Stimulated activated CD8-positive, alpha-beta memory T cell treated with anti-CD3 and anti-CD28 coated beads, Interleukin-12 subunit alpha, Interleukin-12 subunit beta, amount 100 ng/mL, for 1 hour (primary cell): ENCODE measurements at places on chromosomes 3 and 15.

GRCh38 chr3:46717447-46718231, at the start of gene PRSS50:
TSS of gene PRSS50 (minus strand) at chr3:46717869. CDS start at chr3:46717824, 45 bp downstream.
- DNase-seq: no peak

- no peak for DNase-seq
These were observed 97.1 kb upstream of the SNRPA1 start for GRCh38 chr15:101391981-101392640.

DNA sequence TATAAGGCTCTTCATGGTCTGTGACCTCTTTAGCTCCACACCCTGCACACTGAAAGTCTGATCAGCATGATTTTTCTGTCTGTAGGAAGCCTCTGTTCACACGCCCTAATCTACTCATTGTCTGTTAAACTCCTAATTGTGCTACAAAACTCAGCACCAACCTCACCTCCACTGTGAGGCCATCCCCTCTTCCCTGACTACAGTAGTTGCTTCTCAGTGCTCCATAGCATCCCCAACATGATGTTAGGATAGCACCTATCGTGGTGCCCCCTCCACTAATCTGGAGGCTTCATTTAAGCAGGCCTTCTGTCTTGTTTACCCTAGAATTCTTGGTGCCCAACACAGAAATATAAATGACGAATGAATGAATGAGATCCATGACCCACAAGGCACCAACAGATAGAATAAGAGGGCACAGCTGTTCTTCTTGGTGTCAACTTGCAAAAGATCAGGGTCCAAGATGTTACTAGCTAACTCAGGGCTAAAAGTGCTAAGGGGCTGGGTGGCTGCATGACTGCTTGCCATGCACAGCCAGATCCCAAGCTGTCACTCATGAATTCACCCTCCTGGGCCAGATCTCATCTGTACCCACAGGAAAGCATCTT, 55.2 kb upstream of the HEG1 start:
- no peak for DNase-seq

DNA sequence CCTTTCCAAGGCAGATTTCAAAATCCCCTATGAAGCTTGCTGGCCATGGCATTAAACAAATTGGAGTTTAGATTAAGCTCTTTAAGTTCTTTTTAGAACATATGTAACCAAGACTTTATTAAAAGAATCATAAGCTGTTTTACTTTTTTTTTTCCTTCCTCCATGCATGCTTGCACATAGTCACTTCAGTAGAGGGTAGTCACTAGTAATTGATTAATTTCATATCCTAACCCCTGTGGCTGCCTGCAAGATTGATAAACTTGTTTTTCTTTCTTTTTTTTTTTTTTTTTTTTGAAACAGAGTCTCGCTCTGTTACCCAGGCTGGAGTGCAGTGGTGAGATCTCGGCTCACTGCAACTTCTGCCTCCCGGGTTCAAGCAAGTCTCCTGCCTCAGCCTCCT, 33.3 kb upstream of the ZKSCAN7 start:
- DNase-seq: no peak

- no peak for DNase-seq
These were observed 153.0 kb downstream of the UBE2E2 start for GRCh38 chr3:23356169-23356568.

DNA sequence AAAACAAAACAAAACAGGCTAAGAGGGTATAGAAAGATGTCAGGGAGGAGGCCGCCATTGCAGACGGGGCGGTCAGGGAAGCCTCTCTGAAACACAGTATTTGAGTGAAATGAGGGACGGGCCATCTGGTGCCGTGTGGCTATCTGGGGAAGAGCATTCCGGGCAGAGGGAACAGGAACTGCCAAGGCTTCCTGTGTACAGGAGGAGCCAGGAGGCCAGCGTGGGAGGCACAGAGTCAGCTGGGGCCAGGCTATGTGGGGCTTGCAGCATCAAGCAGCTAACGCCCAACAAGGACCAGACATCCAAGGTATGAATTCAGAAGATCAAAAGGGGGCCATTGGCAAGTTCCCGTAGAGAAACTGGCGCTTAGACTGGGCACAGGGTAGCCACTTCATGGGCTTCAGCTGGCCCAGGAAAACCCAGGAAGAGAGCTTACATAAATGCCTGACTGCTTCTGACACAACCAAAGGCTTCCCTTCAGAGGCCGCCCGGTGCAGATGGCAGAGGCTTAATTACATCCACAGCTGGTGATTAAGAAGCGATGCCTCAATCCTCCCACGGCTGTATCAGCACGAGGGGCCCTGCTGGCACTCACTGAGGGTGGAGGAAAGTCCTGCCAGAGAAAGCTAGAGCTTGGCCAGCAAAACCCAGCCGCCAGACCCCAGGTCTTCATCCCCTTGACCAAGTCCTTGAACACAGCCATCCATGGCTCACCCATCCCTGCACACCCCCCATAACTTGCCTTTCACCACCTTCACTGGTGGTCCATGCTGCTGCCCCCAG, 144.9 kb downstream of the MEGF11 start:
- no peak for DNase-seq

DNA sequence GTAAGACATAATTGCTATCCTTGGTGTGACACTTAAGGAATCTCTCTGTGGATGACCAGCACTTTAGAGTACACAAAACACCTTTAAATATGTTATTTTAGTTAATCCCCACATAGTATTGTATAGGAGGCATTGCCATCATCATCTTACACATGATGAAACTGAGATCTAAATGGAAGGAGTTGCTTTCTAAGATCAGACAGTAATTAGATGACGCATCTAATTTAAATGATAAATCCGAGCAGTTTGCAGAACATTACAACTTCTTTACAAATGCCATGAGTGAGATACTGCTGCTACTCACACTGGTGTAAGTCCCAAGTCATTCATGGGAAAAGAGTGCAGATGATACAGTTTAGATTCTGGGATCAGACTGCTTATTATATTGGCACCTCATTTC, 431.9 kb downstream of the MFSD1 start:
- DNase-seq: no peak

DNA sequence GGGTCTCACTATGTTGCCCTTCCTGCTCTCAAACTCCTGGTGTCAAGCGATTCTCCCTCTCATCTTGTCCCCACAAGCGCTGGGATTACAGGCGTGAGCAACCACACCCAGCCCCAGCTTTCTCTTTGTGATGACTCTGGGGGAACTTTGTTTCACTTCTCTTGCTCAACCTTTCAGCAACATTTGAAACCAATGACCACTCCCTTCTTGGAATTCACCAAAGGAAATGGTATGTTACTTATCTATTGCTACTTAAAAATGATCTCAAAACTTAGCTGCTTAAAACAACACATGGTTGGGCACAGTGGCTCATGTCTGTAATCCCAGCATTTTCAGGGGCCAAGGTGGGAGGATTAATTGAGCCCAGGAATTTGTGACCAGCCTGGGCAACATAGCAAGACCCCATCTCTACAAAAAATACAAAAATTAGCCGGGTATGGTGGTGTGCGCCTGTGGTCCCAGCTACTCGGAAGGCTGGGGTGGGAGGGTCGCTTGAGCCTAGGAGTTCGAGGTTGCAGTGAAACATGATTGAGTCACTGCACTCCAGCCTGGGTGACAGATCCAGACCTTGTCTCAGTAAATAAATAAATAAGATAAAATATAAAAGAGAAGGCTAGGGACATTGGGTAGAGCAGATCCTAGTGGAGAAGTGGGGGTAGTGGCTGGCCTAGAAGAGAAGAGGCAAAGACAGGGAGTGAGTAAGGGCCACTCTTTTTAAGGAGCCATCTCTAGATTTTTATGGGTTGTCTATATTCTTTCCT, 10.3 kb upstream of the COPG1 start:
- DNase-seq: no peak

DNA sequence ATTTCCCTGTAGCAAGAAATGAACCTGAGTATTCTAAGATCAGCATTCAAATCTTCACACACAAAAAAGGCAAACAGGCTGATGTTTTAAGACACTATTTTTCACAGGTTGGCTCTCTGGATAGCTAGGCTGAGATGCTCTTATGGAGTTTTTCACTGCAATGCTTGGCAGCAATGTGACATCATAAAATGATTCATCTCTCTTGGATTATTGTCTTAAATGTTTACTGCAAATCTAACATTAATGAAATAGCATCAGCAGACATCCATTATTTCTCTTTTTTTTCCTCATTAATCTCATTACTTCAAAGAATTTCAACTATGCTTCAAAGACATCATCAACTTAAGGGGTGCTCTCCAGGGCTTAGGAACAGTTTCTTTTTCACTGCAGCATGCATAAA, 23.6 kb upstream of the SSUH2 start:
- DNase-seq: no peak

- DNase-seq: no peak
These were observed 88.8 kb downstream of the EPHB1 start for GRCh38 chr3:134883697-134884385.

DNA sequence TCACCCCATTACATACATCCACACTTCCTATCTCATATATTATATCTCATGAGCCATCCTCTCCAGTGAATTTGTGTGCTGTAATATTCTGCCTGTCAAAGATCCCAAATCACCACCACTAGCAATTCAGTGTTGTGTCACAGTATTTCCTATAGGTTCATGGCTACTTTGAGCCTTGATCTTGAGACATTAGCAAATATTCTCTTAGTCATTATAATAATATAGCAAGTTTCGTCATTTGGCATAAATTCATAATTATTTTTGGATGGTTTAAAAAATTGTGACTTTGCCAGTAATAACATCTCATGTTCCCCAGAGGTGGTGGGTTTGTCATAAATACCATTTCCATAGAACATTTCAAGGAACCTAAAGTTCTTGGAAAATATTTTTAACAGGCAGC, 47.7 kb downstream of the CMSS1 start:
- DNase-seq: no peak

DNA sequence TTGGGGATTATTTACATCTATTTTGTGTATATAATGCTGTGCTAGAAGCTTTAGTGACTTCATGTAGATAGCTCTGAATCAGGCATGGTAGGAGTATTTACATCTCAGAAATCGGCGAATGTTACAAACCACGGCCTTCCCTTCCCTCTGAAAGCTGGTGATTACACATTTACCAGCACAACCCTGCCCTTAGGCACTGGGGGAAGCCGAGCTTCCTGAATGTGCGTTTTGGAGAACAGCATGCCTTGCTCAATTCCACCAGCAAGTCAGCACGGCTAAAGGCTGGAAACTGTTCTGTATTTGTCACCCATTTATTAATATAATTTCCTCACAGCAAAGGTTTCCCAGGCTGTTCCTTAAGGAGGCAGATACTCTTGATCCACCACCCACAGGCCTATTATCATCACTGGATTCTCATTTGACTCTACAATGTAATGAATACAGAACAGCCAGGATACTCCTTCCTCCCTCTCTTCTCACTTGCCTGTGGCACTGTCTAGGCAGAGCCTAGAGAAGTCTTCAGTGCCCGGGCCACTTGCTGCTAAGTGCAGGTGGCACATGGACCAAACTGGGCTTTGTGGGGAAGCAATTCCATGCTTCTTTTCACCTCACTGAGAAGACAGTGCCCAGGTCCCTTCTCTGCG, 55.2 kb upstream of the CACNA2D3 start:
- DNase-seq: no peak

DNA sequence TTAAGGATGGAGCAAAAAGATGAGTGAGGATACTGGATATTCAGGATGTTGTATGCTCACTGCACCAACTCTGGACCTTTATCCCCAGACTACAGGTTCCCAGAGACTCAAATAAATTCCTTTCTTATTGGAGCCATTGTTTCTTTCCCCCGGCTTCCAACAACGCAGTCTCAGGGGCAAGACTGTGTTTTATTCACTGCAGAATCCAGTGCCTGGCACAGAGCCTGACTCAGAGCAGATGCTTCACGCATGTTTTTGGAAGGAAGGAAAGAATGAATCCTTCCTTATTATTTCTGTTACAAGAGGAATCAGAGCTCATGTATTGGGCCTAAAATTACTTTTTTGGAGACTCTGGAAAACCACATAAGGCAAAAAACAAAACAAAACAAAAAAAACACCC, 96.0 kb upstream of the VGLL4 start:
- DNase-seq: no peak

GRCh38 chr15:89412905-89413411, 78.3 kb upstream of the POLG start:
- DNase-seq: no peak

DNA sequence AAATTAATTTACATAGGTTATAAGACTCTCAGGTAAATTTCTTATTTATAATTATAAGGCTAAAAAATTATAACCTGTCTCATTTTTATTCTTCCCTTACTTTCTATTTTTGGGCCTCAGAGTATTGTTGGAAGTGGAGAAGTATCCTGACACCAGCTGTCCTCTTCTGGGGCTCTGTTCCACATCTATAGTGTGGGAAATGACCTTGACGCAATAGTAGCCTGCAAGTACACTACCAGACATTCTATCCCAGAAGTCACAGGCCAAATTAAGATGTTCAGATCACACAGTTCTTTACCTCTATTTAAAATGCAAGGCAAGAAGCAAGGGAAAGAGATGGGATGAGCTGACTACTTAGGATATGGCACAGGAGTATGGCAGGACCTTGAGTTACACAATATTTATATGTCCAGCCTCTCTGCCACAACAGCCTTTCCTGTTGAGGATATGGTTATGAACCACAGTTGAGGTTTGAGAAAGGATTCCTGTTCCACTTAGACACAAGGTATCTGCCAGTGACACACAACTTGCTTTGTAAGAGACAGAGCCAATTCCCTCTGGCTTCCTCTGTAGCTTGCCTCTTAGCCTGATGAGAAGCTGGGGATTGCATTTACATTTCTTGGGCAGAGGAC, 158.0 kb upstream of the IL12A start:
- no peak for DNase-seq

- DNase-seq: no peak
These were observed 11.6 kb downstream of the RPL15 start for GRCh38 chr3:23928524-23928923.

DNA sequence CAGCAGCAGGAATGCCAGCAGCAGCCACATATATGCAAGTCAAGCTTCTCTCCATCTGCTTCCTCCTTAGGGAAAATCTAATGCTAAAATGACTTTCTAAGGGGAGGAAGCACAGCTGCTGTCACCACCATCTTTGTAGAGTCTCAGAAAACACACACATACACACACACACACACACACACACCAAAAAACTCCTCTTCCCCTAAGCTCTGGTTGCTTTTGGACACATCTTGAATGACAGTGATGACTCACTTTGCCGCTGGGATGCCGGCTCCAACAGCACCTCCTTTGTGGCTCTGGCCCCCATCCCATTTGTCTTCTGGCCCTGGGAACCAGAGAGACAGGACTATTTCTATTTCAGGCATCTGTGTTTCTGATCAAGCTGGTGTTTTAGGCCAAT, 124.8 kb upstream of the GOLIM4 start:
- no peak for DNase-seq

- DNase-seq: no peak
These were observed 7.2 kb upstream of the MUC13 start for GRCh38 chr3:124941771-124942170.

DNA sequence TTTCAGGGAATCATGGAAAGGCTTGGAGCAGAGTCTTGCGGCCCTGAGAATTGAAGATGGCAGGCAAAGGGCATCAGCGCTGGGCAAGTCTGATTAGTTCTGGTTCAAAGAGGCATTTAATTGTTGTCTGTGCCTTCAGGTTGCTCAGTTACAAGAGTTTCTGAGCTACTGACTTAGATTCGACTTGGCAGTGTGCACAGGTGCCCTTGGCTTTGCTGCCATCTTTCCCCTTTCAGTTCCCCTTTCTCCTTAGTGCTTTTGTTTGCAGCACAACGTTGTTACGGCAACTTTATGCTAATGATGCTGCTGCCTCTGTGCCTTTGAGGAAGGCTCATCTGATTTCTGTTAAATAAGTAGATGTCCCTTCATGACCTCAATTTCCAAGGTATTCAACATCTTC, 12.5 kb downstream of the P2RY14 start:
- no peak for DNase-seq

- no peak for DNase-seq
These were observed 97.3 kb upstream of the AGTR1 start for GRCh38 chr3:148600440-148600839.

GRCh38 chr3:78969483-78969882, 798.3 kb downstream of the ROBO1 start:
- DNase-seq: no peak
